Keratinocyte (primary cell): ENCODE measurements at places on chromosomes 7 and 10.

DNA sequence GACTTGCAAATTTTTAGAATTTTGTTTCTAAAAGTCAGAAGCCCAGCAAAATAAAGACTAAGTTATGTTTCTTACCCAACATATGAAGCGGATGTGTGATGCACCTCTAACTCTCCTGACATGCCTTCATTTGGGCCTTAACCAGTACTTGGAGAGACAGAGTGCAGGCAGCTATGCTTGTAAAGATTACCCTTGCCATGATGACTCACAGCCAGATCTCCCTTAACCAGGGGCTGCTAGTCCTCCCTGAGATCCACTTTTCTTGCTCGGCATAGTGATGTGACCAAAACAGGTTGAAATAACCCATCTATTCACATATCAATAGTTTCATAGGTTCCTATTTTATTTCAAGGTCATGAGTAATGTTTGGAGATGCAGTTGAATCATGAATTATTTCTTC, 43.6 kb downstream of the PPP1R3A start:
- no peaks in the 10 kb centered on the region for H3K4me1 ChIP-seq
- no peak for DNase-seq
- H3K27ac ChIP-seq: no peak overlapping the region
- H3K4me3 ChIP-seq: no peak overlapping the region

- H3K4me1 ChIP-seq: no peaks in the 10 kb centered on the region
- no peak overlapping the region for H3K4me3 ChIP-seq
- no peaks in the 10 kb centered on the region for H3K36me3 ChIP-seq
- H3K27me3 ChIP-seq: no peaks in the 10 kb centered on the region
These were observed 119.7 kb downstream of the JMJD1C start for GRCh38 chr10:63346015-63346441.

- H3K27ac ChIP-seq: no peak overlapping the region
- H3K4me3 ChIP-seq: no peak overlapping the region
- no peak for DNase-seq
- no peaks in the 10 kb centered on the region for H3K4me1 ChIP-seq
These were observed 175.1 kb downstream of the SEPTIN7 start for GRCh38 chr7:35975851-35976454.

DNA sequence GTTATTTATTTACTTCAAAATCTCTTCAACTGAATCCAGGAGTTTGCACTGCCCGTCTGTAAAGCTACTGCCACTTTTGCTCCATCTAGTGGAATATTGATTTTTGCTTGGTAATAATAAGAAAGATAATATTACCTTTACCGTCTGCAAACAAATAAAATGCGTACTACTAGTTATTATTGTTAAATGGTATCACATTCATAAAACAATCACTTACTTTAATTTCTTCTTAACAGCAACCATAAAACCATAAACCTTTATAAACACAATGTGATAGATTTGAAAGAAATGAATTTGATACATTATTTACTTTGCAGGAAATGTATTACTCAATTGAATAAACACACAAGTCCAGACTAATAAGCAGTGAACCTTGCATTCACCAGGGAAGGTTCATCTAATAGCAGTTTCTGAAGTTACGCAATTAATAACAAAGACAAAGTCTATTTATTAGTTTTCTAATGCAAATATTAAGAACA, 6.4 kb downstream of the AGMO start:
- no peaks in the 10 kb centered on the region for H3K27me3 ChIP-seq
- no peak overlapping the region for H3K27ac ChIP-seq

DNA sequence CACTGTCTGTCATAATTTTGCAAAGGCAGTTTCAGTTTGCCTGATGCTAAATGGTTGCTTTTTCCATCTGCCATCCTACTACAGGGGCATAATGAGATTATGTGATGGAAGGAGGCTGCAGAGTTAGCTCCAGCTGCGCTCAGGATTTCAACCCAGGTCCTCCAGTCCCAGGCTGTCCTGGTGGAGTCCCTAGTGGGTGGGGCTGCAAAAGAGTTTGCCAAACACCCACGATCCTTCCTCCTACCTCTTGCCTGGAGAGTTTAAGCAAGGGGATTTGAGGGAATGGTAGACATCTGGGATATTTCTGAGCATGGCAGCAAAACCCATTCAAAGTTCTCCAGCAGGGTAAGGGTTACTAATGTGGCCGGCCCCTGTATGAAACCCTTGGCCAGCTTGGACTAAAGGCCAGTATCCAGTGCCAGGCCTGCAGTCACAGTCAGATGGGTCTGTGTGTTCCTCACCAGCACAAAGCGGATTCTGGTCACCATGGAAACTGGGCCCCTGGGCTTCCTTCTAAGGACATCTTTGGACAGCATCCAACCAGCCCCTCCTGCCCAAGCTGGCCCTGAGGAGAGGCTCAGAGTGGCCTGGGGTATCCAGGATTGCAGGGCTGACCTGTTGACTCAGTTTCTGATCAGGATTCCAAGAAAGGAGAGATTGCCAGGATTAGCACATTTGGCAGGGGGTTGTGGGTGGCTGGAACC, 42.7 kb upstream of the CHST3 start:
- peaks cover 42% of the 10 kb centered on the region for H3K4me1 ChIP-seq
- no peaks in the 10 kb centered on the region for H3K27me3 ChIP-seq
- no peak overlapping the region for H3K4me3 ChIP-seq
- no peak for DNase-seq

DNA sequence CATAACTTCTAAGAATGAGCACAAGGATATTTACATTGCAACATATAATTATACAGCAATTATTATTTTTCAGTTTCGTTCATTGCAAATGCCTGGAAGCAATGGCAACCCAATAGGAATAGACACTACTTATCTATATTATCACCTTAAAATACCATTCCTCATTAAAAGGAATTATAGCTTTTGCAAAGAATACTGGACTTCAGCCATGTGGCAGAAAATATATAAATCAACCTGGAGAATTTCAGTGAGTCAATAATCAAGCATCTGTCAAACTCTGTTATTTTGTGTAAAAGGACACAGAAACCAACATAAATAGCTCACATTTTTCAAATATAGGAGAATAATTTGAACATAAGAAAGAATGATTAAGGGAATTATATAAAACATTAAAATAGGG, 96.1 kb upstream of the SEMA3C start:
- H3K27me3 ChIP-seq: no peaks in the 10 kb centered on the region
- no peak overlapping the region for H3K4me3 ChIP-seq

DNA sequence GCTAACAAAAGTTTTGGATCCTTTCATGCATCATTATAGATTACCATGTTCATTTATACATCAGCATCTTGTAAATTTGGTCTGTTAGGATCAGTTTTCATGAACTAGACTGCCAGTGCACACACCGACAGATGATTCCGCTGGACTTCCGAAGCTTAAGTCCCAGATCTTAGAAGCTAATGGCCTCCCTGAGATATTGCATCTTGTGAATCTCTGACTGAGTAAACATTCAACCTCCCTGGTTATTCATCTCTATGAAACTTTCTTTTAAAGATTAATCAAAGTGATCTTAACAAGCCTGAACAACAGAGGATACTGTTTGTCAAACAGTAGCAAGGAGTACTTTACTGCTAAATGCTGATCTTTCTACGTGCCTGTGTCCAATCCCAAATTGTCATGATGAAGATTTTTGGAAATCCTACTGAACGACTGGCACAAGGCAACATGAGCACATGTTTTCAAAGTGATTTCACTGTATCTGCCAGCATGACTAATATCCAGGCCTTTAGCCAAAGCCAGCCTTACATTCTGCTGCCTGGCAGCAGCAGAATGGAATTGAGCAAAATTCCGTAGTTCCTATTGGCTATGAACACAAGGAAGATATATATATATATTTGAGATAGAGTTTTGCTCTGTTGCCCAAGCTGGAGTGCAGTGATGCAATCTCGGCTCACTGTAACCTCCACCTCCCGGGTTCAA, 91.3 kb upstream of the ANK3 start:
- no peaks in the 10 kb centered on the region for H3K36me3 ChIP-seq
- peak; percentile 59 for DNase-seq
- H3K4me1 ChIP-seq: peaks cover 21% of the 10 kb centered on the region
- peak overlapping the region; percentile 9 for H3K4me3 ChIP-seq
- peak overlapping the region; percentile 53 for H3K27ac ChIP-seq

GRCh38 chr7:30903146-30903545, 8.5 kb upstream of the AQP1 start:
- H3K4me3 ChIP-seq: no peak overlapping the region
- no peak overlapping the region for H3K27ac ChIP-seq
- H3K36me3 ChIP-seq: no peaks in the 10 kb centered on the region
- peaks cover 8% of the 10 kb centered on the region for H3K4me1 ChIP-seq
- no peak for DNase-seq

DNA sequence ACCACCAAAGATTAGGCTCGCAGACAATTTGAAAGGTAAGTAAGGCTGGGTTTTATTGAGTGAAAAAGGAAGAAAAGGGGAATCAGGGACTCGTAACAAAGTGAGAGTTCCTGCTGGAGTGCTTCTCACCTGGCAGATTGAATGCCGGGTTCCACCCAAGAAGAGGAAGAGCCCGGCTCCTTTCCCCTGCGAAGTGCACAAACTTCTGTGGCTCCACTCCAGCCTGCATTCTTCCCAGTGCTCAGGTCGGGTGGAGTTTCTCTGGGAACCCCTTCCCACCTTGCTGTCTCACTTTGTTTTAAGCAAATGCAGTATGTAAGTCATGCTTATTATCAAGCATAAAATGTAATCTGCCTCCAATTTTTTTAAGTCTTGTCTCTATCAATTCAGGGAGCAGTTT, 87.1 kb upstream of the TMEM106B start:
- no peak overlapping the region for H3K4me3 ChIP-seq
- H3K27ac ChIP-seq: no peak overlapping the region
- H3K4me1 ChIP-seq: no peaks in the 10 kb centered on the region
- H3K27me3 ChIP-seq: no peaks in the 10 kb centered on the region

DNA sequence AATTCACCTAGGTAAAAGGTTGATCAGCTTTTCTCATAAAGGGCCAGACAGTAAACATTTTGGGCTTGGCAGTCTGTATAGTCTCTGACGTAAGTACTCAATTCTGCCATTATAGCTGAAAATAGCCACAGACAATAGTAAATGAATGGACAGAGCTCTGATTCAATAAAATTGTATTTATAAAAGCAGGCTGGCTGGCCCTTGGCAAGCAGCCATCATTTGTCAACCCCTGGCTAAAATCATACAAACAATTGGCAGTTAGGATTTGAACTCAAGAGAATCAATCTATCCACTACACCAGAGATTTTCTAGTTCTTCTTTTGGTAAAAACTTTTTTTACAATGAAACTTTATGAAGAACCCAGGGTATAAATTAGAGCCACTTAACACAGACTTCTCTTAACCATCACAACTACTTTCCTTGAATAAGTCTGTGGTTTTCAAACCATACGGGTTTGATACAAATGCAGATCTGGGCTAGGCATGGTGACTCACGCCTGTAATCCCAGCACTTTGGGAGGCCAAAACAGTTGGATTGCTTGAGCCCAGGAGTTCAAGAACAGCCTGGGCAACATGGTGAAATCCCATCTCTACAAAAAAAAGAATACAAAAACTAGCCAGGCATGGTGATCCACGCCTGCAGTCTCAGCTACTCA, 124.5 kb downstream of the SLC16A9 start:
- peaks cover 16% of the 10 kb centered on the region for H3K4me1 ChIP-seq
- H3K36me3 ChIP-seq: no peaks in the 10 kb centered on the region
- no peak overlapping the region for H3K27ac ChIP-seq

- H3K27ac ChIP-seq: no peak overlapping the region
- H3K4me3 ChIP-seq: no peak overlapping the region
- no peaks in the 10 kb centered on the region for H3K27me3 ChIP-seq
- peaks cover 5% of the 10 kb centered on the region for H3K4me1 ChIP-seq
- DNase-seq: no peak
These were observed 435.3 kb downstream of the MDFIC start for GRCh38 chr7:115356999-115357702.

- H3K4me3 ChIP-seq: no peak overlapping the region
- no peaks in the 10 kb centered on the region for H3K36me3 ChIP-seq
- DNase-seq: no peak
- H3K27me3 ChIP-seq: no peaks in the 10 kb centered on the region
- no peak overlapping the region for H3K27ac ChIP-seq
These were observed 554.9 kb downstream of the KCNMA1 start for GRCh38 chr10:77082601-77083252.

GRCh38 chr10:103691267-103691666, 164.1 kb downstream of the SH3PXD2A start:
- DNase-seq: no peak
- peaks cover 18% of the 10 kb centered on the region for H3K36me3 ChIP-seq
- no peaks in the 10 kb centered on the region for H3K27me3 ChIP-seq
- H3K4me1 ChIP-seq: peaks cover 34% of the 10 kb centered on the region
- H3K4me3 ChIP-seq: no peak overlapping the region

DNA sequence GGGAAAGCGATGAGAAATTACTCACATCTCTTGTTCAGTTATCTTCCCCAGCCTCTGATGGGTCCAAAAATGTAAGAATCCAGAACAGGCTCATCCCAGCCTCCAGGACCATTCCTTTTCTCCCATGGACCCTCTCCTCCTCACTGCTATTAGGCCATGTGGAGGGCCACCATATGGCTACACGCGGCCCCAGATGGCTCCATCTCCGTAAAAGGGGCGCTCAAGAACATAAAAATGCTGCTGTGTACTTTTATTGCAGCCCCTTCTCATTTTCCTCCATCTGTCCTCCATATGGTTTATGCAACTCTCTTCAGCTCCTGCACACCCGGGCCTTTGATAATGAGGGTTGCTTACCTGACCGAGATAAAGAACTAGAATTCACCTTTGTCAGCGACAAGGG, 166.2 kb downstream of the RAPGEF5 start:
- H3K4me1 ChIP-seq: peaks cover 10% of the 10 kb centered on the region
- no peaks in the 10 kb centered on the region for H3K36me3 ChIP-seq
- H3K27ac ChIP-seq: no peak overlapping the region
- no peak for DNase-seq
- no peak overlapping the region for H3K4me3 ChIP-seq
